Astrocyte of the spinal cord (primary cell): ENCODE measurements at places on chromosomes 4 and X.
A peak's percentile ranks its signal among the peaks of the same experiment; 100 is the strongest.

GRCh38 chrX:49710744-49711319 is 15.0 kb upstream of the PAGE1 start:
- DNase-seq, result no peak

- no peak for DNase-seq
These were observed 16.8 kb downstream of the CCDC149 start for GRCh38 chr4:24896056-24896455.

GRCh38 chrX:46433892-46434291 is 111.3 kb downstream of the ZNF674 start:
- DNase-seq, result no peak

- peak; percentile 54 for DNase-seq
These were observed 336.9 kb downstream of the ZNF674 start for GRCh38 chrX:46208225-46208854.

- DNase-seq, result no peak
These were observed 74.2 kb downstream of the SMARCA5 start for GRCh38 chr4:143587703-143588102.

- no peak for DNase-seq
These were observed 34.6 kb upstream of the WDR1 start for GRCh38 chr4:10151182-10151581.
